ENCODE measurements at places on chromosomes 1 and 21.

DNA sequence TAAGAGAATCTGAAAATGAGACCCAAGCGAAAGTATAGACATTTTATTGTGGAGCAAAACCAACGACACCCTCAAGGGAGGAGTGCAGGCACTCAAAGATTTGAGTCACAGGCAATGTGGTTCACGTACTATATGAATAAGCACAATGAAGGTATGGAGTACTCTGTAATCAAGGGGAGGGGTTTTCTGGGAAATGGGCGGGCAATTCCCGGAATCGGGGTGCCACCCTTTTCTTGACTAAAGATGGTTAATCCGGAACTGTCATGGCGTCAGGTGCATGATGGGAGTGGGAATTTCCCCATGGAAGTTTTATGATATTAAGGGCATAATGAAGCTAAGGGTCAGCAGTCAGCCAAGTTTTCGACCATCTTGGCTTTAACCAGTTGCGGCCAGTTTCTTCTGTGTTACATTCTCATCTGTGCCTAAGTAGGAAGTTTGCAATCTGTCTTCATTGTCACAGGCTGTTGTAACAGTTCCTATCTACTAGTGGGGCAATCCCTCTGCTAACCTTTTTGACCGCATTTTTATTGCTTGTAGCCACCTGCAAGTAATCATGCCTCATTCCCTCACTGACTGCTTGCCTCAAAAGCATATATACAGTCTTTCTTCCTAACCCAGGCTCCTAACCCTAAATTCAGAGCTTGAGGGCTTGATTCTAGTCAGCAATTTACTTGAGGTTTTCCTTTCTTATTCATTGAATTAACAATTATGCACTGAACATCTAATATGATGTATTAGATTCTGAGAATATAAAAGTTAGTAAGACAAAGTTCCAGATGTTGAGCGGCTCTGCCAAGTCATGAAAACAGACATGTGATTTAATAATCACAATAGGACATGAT lies 775 bp upstream of the AIM2 start:
- peak; percentile 42 for DNase-seq

- DNase-seq: peak; percentile 49
These were observed 46.3 kb downstream of the DOP1B start for GRCh38 chr21:36202726-36203602.

GRCh38 chr1:97849345-97850340 lies 71.2 kb downstream of the DPYD start:
- peak; percentile 87 for DNase-seq

DNA sequence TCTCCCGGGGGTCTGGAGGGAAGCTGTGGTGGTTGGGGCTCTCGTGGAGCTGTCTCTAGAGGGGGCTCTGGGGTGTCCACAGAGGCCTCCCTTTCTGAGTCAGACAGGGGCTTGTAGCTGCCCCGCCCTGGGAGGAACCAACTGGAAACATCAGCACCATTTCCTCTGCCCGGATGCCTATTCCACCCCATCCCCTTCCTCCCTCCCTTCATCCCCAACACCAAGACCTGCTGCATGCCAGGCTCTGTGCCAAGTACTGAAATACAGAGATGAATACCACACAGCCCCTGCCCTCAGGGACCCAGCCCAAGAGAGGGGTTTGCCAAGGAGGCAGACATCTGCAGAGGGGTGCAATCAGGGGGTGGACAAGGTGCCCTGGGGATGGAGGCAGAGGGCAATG lies 125.6 kb upstream of the ADAR start:
- DNase-seq: no peak

DNA sequence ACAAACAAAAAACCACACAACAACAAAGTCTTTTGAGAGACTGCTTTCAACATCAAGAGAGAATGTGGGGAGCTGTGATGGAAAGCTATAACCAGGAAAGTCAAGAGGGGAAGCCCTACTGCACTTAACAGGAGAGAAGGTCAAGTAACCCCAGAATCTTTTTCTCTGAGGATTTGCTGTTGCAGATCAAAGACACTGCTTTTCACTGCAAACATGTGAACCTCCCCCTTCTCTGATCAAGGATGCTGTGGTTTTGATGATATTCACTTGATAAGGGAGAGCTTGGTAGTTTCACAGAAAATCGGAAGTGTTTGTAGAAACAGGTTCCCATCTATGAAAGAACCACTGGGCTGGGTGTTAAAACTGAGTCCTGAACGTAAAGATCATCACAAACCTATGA lies 4.8 kb downstream of the ETV3 start:
- DNase-seq: no peak

GRCh38 chr21:37620401-37620800 lies 253.8 kb downstream of the DYRK1A start:
- DNase-seq: peak; percentile 20

GRCh38 chr1:113279776-113280391 lies 110.4 kb upstream of the MAGI3 start:
- no peak for DNase-seq

- DNase-seq: peak; percentile 98
These were observed 22.0 kb upstream of the BLACAT1 start for GRCh38 chr1:205477759-205478247.

DNA sequence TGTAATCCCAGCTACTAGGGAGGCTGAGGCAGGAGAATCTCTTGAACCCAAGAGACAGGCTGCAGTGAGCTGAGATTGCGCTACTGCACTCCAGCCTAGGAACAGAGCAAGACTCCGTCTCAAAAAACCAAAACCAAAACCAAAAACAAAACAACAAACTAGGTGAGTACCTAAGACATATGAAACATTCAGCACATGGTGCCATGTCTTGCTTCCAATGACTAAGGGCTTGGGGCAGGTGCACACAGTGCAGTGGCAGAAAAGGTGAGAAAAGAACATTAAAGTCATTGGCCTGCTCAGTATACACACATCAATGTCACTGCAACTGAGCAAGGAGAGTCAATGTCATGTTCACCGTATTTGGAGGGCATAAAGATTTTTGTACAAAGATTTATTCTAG lies 4.1 kb upstream of the ACTA1 start:
- DNase-seq: no peak

- DNase-seq: no peak
These were observed 22.8 kb downstream of the DHRS3 start for GRCh38 chr1:12594966-12595756.

DNA sequence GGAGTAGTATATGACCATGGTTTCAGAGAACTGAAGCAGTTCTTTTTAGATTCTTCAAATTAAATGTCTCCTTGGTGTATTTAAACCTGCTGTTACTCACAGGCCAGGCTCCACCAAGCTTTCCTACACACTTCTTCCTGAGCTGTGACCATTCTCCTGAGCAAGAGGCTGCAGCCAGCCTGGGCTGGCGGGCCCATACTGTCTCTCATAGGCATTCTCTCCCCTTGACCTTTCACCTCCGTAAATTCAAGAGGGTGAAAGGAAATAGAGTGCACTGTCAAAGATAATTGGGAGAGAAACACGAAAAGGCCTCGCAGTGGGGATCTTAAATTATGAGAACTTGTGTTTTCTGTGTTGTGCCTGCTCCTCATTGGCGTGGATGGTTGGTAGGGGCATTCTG lies 2.3 kb downstream of the ARF1 start:
- no peak for DNase-seq

- no peak for DNase-seq
These were observed 90.8 kb upstream of the USP25 start for GRCh38 chr21:15638856-15639549.

- DNase-seq: no peak
These were observed 141.8 kb downstream of the RGS7 start for GRCh38 chr1:241215203-241215602.

DNA sequence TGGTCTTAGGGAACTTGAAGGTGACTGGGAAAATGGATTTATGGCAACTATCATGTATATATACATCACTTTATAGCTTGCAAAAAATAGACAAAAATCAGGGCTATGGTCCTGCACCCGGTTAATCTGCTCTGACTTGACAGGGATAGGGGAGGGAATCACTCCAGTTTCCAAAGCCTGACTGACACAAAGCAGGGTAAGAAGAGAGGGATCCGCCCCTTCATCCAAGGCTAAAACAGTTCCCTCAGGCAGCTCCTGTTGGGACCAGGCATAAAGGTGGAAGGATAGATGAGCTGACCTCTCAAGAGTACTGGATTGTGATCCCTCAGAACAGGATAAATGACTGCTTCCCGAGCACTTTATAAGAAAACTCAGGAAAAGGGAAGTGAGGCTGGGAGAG lies 1.4 kb downstream of the PBXIP1 start:
- DNase-seq: no peak

GRCh38 chr1:192235127-192235526 lies 76.9 kb downstream of the RGS18 start:
- no peak for DNase-seq

DNA sequence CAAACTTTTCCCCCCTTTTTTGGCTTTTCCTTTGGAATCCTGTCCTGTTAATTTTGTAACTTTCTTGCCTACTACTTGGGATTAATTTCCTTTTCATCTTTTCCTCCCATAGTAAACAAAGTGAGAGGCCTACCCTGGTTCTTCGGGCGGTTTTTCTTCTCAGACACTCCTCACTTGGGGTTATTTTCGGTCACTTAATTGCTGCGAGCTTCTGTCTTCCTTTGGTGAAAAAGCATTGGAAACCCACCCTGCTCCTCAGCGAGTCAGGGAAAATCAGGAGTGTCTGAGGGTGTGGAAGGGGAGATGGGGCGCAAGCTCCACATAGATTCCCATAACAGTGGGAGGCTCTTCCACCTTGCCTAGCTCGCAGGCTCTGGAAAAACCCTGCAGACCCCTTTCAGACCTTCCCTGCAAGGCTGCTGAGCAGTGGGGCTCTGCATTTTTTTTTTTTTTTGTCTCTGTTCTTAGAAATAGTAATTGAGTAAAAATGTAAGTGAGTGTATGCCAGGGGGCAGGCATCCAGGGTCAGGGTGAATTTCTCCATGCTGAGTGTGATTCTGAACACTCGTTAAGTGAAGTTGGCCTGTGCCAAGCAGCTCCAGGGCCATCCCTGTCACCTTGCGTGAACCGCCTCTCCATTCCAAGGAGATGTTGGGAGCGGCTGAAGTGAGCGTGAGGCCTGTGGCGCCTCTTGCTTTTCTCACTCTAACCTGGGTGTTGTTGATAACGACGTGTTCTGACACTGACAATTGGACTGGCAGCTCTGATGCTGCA lies 20.3 kb downstream of the TGFB2 start:
- DNase-seq: no peak

DNA sequence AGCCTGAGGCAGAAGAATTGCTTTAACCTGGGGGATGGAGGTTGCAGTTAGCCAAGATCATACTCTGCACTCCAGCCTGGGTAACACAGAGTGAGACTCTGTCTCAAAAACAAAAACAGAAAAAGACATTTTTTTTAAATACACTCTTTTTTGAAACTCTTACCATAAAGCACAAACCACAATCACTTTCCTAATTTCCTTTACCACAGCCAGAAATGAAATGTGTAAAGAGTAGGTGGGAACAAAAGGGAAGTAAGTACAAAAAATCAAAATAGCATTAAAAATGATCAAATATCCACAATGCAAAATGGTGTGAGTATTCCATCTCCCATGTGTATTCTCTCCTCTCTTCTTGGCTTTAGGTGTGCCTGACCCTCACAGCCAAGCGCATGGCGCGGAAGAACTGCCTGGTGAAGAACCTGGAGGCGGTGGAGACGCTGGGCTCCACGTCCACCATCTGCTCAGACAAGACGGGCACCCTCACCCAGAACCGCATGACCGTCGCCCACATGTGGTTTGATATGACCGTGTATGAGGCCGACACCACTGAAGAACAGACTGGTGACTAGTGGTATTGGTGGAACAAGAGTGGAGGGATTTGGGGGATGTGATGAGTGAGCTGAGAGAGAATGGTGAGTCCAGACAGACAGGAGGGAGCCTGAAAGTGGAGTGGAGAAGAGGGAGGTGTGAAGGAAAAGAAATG lies 14.9 kb downstream of the ATP1A4 start:
- DNase-seq: no peak

DNA sequence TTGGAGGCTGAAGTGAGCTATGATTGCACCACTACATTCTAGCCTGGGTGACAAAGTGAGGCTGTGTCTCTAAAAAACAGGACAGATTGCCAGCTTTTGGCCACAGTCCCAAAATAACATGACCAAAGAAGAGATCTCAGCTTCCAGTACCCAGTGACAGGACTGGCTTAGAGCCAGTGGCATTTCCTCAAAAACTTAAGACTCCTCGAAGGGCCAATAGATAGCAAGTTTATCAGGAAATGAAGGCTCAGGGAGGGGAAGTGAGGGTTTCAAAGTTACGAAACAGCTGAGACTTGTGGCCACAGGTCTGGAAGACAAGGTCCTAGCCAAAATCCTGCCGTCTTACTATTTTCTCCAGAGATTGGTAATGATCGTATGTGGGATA lies 6.3 kb upstream of the TMEM39B start:
- DNase-seq: peak; percentile 96

Measured in M059J (cell line).